ENCODE measurements at places on chromosomes 4 and X.

DNA sequence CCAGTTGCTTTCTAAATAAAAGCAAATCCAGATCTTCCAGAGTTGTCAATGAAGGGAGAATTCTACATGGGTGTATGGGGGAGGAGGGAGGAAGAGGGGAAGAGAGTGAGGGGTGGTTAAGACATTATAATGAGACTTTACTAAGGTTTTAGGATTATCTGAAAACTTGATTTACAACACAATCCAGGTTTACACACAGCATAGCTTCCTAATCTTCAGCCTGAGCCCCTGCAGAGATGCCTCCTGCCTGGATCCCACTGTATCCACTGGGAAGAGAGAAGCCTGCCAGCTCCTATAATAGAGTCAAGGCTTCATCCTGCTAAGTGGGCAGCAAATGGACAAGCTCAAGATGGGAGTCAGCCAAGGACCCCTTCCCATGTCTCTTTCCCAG is 85.6 kb upstream of the KIT start:
- no peak for DNase-seq

GRCh38 chr4:172938072-172938829 is 230.4 kb upstream of the GALNT7 start:
- DNase-seq: no peak

- DNase-seq: no peak
Observed at GRCh38 chr4:166981847-166982246, 252.4 kb downstream of the SPOCK3 start.

DNA sequence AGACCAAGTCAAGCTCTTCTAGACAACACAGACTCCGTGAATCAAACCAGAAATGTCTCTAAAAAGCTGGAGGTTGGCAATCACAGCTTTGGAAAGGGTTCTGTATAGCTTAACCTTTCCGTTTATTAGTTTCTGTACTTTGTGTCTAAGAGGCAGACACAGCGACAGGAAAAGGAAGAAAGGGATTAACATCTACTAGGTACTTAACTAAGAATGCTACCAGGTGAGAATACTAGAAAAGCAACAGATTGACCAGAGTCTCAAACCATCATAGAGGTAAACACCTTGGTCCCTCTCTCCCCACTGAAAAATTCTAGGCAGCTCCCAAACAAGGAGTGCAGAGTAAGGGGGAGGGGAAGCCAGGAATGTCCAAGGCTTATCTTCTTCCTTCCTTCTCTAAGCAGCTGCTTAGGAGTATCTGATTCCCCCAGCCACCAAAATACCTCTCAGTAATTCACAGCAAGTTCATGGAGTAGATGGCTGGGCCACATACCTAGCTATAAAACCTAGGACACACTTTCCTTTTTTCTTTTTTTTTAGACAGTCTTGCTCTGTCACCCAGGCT is 80.8 kb downstream of the APBB2 start:
- no peak for DNase-seq

- DNase-seq: no peak
Observed at GRCh38 chrX:71958281-71958675, 47.6 kb downstream of the NHSL2 start.

DNA sequence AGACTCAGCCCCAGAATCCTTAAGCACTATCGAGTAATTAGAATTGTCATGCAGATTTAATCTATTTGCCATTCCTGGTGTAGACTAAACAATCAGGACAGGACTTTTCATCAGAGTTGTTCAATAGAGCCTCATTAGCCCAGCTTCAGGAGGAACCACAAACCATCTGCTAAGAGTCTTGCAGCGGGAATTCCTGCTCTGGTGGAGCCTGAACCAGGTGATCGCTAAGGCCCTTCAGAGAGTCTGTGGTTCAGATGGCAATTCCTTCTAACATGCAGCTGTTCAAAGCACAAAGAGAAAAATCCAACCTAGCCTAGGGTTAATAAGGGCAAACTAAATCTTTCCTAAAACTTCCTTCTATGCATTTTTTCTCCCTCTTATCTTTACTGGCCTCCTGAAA is 119.1 kb upstream of the CPEB2 start:
- no peak for DNase-seq

GRCh38 chrX:54933150-54933826 is 12.7 kb downstream of the TRO start:
- no peak for DNase-seq

DNA sequence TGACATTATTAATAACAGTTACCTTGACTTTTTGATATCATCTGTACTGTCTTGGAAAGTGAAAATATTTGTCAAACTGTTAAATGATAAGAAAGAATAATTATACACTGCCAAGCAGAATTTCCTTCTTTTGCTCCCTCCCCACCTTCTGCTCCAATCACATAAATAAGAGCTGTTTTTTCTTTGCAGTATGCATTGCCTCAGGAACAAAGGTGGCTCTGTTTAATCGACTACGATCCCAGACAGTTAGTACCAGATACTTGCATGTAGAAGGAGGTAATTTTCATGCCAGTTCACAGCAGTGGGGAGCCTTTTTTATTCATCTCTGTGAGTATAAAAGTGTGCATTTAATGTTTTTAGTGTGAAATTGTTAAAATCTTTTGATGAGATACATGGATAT is 66.1 kb downstream of the CCKAR start:
- DNase-seq: no peak

DNA sequence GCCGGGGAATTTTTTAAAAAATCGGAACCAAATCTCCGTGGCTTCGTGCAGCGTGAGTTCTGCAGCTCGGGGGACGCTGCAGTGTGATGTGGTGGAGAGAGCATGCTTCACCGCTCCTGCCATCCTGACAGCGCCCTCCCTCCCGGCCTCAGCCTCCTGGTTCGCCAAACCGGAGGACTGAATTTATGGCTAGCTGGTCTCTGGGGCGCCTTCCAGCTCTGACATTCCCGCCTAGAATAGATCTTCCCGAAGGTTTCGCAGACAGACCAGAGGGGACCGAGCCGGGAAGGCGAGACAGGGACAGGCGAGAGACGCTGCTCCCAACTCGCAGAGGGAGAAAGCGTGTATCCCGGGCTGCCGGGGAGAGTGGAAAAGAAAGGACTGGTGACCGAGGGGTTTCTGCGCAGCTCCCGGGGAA is 25.9 kb downstream of the HOPX start:
- peak; percentile 44 for DNase-seq

- DNase-seq: no peak
Observed at GRCh38 chr4:119498527-119498926, 130.1 kb downstream of the PDE5A start.

Data from right renal pelvis (tissue), 4 donors.